ENCODE measurements at places on chromosomes 2 and 18.

GRCh38 chr2:167404627-167405284, 516.5 kb downstream of the XIRP2 start:
- no peak for DNase-seq

DNA sequence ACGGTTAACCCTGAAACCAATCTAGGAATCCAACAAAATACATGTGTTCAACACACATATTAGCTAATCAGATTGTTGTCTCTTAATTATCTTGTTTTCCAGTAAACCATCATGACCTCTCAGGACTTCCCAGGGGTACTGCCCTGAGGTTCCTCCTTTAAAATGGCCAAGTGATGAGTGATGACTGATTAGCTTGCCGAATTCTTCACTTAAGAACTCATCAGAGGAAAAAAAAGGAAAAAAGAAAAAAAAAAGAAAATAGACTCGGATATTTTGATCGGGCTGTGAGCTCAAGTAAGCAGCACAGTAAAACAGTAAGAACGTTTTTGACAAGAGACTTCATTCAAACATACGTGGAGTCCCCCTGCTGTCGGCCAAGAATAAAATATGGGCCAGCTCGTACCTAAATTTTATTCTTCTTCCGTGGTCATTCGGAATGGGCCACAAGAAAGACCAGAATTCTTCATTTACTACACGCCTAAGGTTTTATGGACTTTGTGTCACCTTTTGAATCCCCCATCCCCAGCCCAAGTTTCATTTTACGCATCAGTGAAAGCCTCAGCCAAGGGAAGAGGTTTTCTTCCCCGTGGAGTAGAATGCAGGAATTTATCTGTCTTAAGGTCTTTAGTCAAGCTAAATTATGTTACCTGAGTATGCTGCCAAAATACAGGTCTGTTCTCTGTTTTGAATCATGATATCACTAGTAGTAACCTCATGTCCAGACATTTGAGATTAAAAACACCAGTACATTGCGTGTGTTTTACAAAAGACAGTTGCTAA, 40.5 kb downstream of the COLEC12 start:
- no peak for DNase-seq

DNA sequence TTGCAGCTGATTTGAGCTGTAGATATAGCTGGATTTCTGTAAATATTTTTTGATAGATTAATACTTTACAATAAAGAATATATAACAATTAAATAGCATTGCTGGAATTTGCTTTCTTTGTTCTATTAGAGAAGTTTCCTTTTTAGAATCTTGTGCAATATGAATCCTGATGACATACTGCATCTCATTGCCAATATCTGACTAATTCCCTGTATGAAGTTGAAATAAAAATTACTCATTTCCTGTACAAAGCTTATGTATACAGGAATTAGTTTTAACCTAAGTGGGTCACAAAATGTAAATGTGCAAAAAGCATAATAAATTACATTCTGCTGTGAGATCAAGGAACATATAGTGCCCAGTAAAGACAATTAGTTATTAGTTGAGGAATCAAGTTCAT, 72.8 kb upstream of the TMEFF2 start:
- DNase-seq = no peak

DNA sequence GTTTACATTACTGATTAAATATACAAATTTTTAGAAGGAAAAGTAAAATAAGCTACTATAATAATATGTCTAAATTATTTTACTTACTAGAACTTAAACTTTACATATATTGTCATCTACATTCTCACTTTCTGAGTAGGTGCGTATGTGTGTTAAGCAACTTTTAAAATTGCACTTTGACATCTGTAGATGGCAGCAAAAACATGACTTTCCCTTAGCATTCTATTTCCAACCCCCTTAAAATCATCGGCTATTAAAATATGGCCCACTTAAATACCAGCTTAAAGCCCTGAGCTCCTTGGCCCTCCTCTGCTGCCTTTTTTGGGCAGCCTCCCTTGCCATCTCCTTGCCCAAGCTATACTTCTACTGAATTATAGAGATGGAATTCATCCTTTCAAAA, 78.0 kb downstream of the UPP2 start:
- no peak for DNase-seq

GRCh38 chr2:8575038-8575833, 106.6 kb upstream of the ID2 start:
- peak; percentile 34 for DNase-seq

GRCh38 chr18:172361-172760, 14.0 kb downstream of the USP14 start:
- no peak for DNase-seq

DNA sequence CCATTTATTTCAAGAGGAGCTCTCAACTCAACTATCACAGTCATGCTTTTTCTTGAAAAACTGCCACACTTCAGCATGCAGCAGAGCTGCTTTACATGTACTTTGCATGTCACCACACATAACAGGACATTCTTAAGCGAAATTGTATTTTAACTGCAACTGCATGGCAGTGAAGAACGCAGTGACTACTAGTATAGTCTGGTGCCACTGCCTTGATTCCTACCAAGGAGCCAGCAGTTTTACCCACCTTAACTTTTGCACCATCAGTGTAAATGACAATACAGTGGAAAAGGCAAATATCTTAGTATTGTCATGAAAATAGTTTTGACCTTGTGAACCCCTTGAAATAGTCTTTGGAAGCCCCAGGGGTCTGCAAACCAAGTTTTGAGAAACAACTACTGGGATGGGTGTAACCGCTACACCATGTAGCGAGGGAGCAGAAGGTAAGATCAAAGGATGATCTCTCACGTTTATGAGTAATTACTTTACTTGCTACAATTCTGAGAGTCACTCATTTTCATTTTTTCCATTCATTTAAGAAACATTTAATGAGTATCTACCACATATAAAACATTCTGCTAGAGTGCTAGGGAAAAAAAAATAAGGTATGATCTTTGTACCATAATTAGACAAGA, 32.3 kb upstream of the MPP4 start:
- no peak for DNase-seq

GRCh38 chr2:176683618-176684111, 414.4 kb downstream of the MTX2 start:
- no peak for DNase-seq

GRCh38 chr2:174863183-174863582, 98.9 kb upstream of the CHRNA1 start:
- no peak for DNase-seq

DNA sequence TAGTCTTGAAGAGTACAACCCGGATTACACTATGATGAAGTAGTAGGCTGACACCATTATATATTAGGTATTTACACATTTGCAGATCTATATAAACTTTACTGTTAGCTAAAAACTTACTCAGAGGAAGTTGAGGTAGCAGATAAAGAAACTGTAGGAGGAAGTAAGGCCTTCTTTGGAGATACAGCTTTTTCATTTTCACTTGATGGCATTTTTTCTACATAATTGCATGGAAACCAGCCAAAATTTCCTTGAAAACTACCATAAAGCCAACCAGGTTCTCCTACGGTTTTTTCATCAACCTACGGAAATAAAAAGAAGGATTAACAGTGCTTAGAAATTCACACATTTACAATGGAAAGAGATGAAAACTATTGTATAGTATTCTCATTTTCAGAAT, 86.6 kb downstream of the FAM228A start:
- DNase-seq = no peak
